ENCODE measurements at places on chromosomes 11 and 22.

DNA sequence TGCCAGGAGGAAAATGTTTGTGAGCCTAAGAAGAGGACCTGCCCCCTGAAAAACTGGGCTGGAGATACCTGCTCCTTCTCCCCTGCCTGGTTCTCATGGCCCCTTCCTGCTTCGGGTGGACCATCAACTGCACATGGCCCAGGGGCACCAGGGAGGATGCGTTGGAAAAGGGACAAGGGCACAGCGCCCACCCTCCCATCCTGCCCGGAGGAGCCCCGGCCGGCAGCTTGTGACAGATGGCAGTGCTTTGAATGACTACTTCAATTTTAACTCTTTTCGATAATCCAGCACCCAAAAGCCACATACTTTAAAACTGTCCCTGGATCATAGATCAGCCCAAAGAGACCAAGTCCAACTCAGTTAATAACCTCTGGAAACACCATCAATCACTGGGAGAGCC is 135.8 kb upstream of the NECTIN1 start:
- DNase-seq = no peak

- DNase-seq = no peak
These were observed 7.6 kb upstream of the MSANTD2 start for GRCh38 chr11:124807660-124808270.

DNA sequence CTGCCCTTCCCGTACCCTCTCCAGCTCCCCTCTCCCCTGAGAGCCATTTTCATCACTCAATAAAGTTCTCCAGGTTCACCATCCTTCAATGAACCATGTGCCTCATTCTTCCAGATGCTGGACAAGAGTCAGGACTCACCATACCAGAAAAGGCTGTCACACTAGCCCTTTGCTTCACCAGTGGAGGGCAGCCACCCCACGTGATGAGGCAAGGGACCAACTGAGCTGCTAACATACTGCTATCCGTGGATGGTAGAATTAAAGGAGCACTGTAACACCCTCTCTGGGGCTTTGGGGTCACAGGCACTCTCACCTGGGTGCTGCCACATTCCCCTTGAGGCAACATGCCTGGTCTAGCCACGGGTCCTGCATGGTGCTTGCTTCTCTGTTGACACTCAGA is 13.1 kb upstream of the OR5I1 start:
- DNase-seq = no peak

DNA sequence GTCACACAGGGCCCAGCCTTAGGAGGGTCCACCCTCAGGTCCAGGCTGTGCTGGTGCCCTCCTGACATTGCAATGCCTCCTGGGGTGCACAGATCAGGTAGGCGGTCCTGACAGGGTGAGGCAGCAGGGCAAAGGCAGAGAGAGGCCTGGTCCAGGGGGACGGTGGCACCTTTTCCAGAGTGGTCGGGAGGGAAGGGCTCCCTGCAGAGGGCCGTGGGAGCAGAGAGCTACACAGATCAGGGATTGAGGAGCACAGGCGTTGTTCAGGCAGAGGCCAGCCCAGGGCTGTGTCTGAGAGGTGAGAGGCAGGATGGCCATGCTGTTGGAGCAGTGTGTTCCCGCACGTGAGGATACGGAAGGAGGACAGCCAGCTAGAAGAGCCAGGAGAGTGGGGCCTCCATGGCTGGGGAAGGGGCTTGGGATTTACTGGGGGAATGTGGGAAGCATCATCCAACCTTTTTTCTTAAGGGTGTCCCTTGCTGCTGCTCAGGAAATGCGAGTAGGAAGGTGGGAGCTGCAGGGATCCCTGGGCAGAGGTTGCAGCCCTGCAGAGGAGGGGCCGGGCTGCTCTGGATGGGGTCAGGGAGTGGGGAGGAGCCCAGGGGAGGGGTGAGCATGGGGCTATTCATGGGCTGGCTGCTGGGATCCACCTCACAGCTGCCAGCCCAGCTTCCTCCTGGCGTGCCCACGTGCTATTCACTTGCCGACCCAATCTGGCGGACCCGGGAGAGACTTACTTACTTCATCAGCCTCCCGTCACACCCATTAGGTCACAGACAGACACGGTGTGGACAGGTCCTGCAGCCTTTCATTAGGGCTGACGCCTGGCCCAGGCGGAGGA is 1516.4 kb downstream of the TBC1D22A start:
- no peak for DNase-seq

DNA sequence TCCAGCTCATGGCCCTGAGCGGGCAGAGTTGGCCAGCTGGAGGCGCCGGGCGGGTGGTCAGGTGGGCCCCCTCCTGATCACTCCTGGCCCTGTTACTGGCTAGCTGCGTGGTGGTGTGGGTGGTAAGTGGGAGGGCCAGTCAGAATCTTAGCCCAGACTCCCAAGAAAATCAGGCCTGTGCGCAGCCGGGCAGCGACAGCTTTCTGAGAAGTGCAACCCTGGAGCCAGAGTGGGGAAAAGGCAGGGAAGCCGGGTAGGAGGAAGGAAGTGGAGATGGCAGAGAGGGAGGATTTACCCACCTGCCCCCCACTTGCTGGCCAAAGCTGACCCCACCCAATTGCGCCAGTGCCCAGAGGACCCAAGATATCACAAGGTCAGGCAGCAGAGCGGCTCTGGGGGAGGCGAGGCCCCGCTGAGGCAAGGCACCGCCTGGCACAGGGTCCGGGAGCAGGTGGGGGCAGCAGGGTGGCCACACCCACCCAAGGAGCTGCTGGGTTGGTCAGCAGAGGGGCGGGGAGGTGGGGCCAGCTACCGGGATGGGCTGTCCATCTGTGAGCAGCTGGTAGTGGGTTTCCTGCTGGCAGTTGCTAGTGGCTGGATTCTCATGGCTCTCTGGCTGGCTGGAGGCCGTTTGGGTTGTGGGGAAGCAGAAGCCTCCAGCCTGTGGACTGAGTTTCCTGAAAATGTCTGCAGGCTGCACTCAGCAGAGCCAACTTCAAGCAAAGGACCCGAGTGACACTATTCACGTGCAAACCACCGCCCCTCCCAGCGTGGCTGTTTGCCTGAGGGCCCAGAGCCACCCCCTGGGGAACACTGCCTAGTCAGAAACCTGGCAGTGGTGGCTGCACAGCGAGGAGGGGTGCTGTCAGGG is 196.4 kb downstream of the IGLL1 start:
- DNase-seq = peak; percentile 64

- no peak for DNase-seq
These were observed 585 bp downstream of the CPT1B start for GRCh38 chr22:50577697-50577986.

DNA sequence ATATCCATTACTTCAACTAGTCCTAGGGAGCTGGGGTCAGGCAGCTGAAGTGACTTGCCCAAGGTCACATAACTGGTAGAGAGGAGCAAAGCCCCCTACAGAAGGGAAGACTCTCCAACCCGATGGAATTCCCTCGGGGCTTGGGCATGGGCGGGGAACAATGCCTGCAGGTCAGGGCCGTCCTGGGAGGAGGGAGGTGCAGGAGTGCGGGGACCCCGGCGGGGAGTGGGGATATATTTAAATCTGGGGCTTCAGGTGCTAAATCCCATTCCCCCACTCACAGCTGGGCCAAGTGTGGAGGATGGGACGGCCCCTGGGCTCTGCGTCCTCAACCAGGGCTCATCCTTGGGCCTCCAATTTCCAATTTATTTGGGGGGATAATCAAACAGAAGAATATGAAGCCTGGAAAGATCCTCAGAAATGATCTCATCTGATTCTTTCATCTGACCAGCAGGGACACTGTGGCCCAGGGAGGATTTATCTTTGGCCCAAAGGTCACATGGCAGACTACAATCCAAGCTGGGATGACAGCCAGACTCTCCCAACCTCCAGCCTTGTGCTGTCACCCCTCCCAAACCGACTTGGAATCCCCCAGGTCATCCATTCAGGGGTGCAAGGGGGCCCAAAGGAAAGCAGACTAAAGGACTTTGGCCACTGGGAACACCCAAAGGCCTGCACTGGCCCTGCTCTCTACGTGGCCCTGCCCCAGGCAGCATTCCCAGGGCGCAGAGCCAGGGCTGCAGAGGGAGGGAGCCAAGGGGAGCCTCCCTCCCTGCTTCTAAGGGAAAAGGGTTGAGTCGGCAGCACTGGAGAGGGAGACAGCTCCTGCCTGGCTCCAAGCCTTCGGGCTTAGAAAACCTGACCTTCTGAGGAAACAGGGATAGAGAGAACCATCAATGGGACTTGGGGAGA is 8.7 kb upstream of the C1QTNF6 start:
- peak; percentile 39 for DNase-seq

- no peak for DNase-seq
These were observed 60.0 kb downstream of the DKK3 start for GRCh38 chr11:11948242-11948947.

GRCh38 chr22:35839841-35840301 is 122.2 kb downstream of the APOL5 start:
- no peak for DNase-seq

DNA sequence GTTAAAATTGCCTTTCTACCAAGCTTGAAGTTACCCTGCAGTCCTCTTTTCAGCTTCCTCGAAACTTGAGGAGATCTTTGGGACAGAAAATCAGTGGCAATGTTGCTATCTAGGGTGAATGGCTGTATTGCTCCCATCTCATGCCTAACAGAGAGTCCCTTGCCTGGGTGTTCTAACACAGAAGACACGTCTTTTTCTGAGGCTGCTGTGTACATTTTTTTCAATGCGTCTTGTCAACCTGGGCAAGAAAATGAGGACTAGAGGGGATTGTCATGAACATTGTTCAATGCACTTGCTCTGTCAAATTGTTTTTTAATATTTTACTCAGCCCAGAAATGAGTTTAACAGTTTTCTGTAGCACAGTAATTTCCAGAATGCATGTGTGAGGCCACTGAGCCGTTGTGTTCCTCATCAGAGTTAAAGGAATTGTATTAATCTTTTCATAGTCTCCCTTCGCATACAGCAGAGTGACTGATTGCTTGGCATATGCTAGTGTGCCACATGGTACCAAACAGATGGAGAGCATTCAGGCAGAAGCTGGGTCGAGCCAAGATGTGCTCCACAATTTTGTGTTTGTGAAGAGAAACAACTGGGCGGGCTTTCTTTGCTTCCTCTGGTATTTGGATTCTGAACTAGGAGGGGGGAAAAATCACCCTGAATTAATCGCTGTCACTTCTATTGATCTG is 86.0 kb downstream of the CASP12 start:
- DNase-seq = no peak

DNA sequence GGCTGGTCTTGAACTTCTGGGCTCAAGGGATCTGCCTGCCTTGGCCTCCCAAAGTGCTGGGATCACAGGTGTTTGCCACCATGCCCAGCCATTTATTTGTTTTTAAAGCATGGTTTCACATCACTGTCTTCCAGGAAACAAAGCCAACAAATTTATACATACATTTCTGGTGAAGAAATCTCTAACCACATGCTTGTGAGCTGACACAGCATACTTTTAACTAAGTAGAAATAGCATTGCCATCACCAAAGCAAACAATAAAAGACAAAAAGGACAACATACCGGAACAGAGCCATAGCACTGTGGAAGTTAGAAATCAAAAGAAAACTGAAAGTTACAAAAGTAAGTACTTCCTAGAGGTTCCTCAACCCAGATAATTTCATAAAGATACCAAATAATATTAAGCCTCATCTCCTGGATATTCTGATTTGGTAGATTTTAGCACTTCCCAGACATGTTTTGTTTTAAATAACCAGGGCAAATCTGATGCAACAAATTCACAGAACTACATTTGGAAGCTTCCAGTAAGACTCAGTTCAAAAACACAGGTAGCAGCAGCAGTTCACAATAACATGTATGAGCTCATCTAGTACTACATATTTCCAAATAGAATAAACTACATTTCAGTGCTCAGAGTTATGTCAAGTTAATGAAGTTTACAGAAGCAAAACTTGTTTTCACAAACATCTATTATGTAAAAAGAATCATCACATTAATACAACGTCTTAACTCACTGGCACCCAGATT is 70.6 kb downstream of the RRAS2 start:
- no peak for DNase-seq

- DNase-seq = no peak
These were observed 79.7 kb upstream of the SHISAL1 start for GRCh38 chr22:44392446-44392921.

- DNase-seq = no peak
These were observed 208.5 kb downstream of the RAB38 start for GRCh38 chr11:87966694-87967093.

DNA sequence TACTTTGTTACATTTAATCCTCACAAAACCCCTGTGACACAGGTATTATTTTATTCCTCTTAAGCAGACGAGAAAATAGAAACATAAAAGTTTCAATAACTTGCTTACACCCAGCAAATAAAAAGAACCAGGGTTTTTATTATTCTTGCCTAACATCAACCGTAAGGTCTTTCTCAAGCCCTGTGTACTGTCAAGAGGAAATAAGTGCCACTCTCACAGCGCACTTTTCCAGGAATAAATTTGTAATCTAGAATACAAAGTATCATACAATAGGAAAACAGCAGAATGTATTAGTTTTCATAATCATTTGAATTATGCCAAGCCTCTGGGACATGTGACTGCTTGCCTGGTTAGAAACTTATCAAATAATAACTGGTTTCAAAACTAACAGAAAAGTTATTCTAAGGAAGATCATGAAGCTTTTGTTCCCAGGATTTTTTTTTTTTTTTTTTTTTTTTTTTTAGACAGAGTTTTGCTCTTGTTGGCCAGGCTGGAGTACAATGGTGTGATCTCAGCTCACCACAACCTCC is 7.4 kb downstream of the CCDC34 start:
- DNase-seq = no peak

DNA sequence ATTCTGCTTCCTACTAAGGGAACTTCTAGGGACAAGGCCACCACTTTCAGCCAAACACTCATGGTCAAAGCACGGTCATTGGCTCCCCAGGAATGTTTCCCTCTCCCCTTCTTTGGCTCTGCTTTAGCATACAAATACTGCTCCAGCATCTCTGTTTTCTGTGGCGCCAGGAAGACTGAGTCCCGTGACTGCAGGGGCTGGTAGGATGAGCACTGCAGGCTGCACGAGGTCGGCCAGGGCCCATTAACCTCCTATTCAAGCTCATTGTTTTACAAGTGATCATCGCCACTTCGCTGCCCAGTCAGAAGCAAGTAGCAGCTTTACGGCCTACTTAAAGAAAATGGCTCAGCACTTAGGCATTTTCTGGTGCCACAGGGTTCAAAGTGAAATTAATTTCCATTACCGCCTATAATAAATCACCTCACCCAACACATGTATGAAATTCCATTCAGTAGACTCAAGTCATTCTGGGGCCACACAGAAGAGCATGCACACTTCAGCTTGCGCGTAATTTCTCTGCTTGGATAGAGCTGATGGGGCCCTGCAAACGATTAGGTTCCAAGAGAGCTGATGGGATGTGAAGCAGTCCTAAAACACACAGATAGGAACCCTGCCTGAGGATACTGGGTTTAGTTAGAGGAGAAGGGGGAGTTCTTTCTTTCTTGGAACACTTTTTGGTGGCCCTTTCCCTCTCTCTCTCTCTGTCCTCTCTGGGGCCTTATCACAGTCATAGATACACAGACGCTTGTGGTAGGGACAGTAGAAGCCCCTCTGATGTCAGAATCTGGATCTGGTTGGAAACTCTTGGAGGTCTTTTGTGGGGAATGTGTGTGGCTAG is 173.7 kb downstream of the KIF18A start:
- no peak for DNase-seq

DNA sequence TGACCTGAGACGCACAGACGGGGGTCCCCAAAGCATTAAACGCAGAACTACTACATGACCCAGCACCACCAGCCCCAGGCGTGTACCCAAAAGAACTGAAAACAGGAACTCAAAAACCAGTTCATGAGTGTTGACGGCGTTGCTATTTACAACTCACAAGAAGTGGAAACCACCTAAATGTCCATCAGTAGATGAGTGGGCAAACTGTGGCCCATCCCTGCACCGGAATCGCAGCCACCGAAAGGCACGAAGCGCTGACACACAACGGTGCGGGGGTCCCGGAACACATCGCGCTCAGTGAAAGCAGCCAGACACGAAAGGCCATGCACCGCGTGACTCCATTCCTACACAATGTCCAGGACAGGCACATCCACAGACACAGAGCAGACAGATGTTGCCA is 79.2 kb downstream of the TRMU start:
- no peak for DNase-seq

Data from midbrain (tissue), 1 donor.